NCI-H187 (cell line): ENCODE measurements at places on chromosomes 16 and 17.
A peak's percentile ranks its signal among the peaks of the same experiment; 100 is the strongest.

DNA sequence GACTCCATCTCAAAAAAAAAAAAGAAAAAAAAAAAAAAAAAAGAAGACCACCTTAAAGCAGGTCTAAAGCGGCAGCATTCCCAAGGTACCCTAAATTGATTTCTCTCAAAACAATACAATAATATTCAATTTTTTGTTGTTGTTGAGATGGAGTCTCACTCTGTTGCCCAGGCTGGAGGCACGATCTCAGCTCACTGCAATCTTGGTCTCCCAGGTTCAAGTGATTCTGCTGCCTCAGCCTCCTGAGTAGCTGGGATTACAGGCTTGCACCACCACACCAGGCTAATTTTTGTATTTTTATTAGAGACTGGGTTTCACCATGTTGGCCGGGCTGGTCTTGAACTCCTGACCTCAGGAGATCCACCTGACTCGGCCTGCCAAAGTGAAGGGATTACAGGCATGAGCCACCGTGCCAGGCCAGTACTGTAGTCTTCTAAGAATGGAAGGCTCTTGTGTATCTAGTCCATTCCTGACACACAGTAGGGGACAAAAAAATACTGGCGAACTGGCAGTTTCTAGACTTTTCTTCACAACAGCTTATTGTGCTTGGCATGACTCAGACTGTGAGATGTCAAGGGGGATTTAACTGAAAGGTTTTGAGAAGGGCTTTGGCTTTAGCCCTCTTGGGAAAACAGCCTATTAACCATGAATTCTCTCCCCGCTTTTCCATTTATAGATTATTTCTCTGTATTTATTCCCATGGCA lies 17.3 kb downstream of the CDR2 start:
- DNase-seq = no peak

DNA sequence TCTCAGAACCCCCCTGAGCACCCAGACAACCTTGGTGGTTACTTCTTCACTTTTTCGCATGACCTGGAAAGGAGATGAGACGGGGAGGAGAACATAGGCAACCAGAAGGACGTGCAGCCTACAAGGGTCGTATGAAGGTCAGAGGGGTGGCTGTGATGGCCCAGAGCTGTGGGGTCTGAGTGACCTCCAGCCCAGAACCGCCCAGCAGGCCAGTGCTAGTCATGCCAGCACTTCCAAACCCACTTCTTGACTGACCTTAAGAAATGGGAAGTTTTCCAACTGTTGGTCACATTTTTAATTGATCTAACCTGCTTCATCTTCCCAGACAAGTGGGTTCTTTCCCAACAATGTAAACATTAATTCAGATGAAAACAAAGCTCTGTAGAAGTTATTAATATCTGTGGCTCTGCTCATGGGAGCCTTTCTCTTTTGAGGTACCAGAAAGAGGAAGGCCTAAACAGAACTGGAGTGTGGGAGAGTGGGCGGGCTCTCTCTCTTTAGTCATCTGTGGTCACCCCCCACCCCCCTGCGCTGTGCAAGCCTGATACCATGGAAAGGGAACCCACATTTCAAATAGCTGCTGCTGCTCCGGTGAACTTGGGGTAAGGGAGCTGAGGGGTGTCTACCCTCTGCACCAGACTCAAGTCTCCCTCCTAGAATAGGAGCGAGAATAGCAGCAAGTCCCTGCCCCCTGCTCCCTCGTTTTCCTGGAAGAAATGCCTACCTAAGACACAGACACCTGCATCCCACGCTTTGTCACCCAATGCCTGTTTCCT lies 101.6 kb downstream of the RAB11FIP4 start:
- DNase-seq = no peak

DNA sequence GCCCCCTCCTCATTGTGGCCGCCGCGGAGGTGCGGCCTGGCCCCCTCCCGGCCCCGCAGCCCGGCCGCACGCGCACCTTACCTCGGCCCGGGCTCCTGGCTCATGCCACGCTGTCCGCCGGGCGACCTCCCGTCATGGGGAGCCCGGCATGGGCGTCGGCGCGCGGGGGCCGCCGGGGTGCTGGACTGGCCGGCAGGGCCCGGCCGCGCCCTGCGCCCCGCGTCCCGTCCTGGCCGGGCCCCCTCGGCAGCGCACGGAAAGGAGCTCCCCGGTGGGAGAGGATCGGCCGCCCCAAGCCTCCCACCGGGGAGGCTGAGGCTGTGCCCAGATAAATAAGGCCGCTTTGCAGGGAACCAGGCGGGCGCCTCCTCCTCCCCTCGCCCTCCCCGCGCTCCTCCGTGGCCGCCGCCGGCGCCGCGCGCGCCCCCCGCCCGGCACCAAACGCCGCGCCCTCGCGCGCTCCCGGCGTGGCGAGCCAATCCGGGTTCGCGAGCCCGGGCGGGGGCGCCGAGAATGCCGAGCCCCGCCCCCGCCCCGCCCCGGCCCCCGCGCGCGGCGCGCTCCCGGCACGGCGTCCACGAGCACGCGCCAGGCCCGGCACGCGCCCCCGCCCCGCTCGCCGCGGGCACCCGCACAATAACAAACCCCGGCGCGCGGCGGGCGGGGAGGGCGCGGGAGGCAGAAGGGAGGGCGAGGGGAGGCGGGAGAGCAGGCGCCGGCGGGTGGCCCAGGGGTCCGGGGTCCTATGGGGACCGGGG lies at the start of gene FBXL16:
FBXL16 (minus strand) TSS at position 371 of the 758 bp plus-strand sequence. CDS start 8,396 bp downstream, outside the sequence.
- DNase-seq = peak; percentile 81

GRCh38 chr17:82023447-82024241 lies 539 bp downstream of the LRRC45 start:
- DNase-seq = no peak

GRCh38 chr17:1754430-1755112 lies 7.3 kb upstream of the SERPINF1 start:
- DNase-seq = no peak

GRCh38 chr16:64996641-64997040 lies 125.2 kb downstream of the CDH11 start:
- DNase-seq = no peak

DNA sequence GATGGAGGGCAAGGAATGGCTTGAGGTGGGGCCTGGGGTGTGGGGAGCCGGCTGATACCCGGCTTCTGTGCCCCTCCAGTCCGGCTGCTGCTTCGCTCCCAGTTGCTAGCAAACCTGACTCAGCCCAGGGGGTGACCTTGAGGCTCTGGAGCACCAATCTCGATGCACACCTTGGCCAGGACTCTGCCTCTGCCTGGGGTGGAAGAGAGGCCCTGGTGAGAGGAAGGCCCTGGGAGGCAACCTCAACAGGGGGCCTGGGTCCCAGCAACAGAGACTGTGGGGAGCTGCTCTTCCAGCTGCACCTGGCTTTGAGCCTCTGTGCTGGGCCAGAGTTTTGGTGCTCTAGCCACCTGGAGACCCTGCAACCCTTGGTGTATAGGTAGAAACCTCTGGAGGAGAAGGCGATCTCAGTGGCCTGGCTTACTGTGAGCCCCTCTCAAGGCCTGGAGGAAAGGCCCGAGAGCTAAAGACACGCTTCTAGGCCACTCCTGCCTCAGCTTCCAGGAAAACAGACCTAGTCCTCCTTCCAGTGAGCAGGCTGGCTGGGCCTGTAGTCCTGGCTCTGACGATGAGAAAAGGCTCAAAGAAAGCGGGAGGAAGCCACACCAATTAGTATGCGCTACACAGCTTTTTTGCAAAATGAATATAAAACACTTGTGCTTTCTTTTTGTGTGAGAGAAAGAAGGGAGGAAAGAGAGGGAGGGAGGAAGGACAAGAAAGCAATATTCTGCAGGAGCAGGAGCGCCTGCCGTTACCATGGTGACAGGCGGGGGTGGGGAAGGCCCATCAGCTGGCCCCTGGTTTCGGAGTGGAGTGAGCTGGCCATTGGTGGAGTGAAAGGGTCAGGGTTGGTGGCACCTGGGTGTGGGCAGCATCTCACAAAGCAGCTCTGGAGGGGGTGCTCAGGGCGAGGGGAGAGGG lies 51.0 kb downstream of the VAC14 start:
- no peak for DNase-seq

DNA sequence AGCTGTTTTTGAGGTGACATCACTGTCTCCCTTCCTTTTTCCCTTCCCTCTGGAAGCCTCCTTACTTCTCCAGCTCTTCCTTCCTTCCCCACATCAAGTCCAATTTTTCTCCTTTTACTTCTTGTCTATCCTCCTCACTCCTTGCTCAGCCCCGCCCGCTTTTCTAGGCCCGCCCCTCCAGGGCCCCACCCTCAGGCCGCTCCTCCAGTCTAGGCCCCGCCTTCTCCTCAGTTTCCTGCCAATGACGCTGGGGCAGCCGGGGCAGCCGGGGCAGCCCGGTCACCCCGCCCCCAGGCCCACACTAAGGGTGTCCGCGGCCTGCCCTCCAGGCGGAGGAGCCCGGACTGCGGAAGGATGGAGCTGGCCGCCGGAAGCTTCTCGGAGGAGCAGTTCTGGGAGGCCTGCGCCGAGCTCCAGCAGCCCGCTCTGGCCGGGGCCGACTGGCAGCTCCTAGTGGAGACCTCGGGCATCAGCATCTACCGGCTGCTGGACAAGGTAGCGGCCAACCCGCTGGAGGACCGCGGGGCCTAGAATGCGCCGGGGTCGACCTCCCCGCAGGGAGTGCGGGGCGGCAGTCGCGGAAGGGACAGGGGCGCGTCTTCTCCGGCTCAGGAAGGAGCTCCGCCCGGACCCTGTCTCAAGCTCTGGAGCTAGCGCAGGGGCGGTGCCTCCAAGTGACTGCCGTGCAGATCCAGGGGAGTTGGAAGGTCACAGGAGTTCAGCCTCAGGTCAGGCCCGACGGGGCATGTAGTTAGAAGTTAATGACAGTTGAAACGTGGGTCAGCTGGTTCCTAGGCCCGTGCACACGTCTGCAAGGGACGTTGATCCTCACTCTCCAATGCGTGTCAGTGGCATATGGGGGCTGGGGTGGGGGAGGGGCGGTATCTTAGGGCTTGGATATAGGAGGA lies at the start of gene PCTP:
PCTP (plus strand) TSS at position 302 of the 908 bp plus-strand sequence; CDS start at position 355, 53 bp downstream.
- peak; percentile 81 for DNase-seq

GRCh38 chr16:89187032-89187769 lies 13.1 kb downstream of the SLC22A31 start:
- DNase-seq = no peak

DNA sequence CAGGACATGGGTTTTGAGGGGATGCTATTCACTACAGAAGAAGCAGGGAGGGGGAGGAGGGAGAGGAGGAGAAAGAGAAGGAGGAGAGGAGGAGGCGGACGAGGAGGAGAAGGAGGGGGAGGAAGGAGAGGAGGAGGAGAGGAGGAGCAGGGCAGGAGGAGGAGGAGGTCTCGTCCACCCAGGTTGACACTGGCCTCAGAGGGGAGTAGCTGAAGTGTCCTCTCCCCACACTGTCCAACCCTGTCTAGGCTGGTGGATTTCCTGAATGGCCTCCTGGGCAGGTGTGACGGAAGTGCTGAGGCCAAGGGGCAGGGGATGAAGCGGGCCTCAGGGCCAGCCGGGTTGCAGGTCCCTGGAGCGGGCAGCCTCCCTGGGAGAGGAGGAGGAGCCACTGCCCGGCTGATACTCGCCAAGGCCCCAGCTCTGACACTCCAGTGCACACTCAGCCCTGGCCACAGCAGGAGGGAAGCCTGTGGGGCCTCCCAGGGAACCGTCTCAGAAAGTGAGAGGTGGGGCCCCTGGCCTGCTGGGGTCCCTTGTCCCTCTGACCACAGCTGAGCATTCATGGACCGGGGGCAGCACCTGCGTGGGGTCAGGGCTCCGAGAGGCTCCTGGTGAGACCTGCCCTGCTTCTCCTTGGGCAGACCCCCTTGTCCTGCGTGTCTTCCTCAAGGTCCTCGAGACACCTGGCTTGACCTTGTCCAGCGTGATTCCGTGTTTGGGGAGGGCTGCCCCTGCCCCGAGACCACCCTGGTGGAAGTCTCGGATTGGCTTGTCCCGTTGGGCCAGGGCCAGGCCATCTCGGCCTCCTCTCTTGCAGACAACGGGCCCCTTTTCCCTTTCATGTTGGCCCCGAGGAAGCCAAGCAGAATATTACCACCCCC lies 200.6 kb upstream of the CIBAR2 start:
- no peak for DNase-seq

DNA sequence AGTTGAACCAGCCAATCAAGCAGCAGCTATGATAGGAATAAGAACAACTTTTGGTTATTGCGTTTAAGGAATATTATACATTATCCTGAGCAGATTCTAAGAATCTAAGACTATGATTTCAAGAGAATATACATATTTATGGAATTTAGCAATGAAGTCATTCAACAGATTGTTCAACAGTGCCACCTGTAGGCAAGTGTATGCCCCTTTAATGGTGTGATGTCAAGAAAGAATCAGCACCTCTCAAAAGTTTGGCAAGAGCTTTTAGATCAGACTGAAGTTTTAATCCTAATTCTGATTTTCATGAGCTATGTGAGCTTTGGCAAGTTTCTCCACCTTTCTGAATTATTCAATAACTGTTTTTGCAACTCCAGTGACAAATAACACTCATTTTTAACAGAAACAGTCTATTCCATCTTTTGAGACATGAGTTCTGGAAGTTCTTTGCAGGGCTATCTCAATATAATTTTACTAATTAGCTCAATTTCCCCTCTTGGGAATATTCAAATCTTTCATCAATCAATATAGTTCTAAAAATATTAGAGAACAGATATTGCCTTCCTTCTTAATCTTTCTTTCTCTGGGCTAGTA lies 474.3 kb upstream of the TOM1L1 start:
- DNase-seq = peak; percentile 0

- DNase-seq = no peak
These were observed 23.7 kb downstream of the TMEM235 start for GRCh38 chr17:78255029-78255656.

DNA sequence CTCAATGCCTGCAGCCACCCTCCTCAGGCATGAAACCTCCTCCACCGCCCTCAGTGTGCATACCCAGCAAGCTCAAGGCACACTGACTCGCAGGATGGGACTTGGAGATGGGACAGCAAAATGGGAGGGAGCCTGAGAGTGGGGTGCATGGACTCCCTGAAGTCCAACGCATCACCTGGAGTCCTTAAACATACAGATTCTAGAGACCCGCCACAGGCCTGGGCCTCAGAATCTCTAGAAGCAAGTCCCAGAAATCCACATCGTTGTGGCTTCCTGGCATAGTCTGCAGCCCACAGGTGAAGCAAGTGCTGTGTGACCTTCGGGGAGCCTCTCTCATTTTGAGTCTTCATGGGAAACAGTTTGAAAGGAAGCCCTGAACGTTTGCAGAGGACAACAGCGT lies 3.6 kb upstream of the TBX21 start:
- DNase-seq = no peak

- DNase-seq = no peak
These were observed 109.9 kb upstream of the DNAH9 start for GRCh38 chr17:11488407-11488806.

- DNase-seq = no peak
These were observed 2.3 kb downstream of the STX1B start for GRCh38 chr16:31008149-31008548.

GRCh38 chr16:78894886-78895285 lies 705.7 kb downstream of the MAF start:
- DNase-seq = no peak
